ENCODE measurements at places on chromosomes 2 and 18.

- no peak for DNase-seq
These were observed 18.0 kb downstream of the RBM44 start for GRCh38 chr2:237816531-237816930.

DNA sequence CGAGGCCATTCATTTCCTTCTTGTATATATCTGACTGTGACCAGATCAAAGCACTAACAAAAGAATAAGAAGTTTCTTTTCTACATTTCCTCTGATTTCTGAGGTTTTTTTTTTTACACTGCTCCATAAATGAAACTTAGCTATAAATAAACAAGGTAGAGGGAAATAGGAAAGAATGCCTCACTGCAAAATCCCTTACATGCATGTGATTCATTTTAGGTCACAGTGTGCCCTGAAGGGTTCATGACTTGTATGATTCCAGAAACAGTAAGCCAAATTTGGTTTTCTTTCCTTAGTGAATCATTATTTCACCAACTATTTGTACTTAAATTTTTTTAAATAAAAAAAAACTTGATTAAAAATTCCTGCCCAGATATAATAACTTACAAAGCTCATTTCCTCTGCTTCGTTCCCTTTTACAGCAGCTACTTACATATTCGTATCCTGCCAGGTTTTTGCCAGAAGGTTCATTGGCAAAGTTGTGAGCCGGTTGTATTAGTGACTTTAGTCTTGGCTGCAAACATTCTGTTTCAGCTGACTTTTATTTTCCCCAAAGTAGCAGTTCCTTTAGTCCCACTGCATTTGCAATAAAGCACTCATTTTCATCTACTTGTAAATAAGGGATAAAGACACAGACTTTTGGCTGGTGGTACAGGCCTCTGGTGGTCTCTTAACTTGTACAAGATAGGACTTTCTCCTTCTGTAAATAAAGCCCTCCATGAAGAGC, 58.6 kb downstream of the LRP2 start:
- DNase-seq: no peak

GRCh38 chr2:37558623-37559022, 112.8 kb downstream of the CDC42EP3 start:
- DNase-seq: no peak

DNA sequence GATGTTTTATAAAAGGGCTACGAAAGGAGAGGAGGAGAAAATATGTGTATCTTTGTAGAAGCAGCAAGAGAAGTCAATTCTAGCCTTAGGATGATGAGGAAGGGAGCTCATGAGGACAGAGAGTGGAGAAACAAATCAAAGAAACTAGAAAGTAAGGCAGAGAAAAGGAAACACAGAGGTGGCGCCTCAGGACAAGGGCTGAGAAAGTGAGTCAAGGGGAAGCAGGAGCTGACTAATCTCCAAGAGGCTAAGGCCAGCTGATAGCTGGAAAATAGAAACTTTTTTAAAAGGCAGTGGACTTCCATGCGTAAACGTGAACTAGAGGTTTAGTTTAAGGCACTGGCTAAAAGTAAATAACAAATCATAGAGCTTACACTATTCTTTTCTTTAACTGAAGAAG, 173.3 kb downstream of the ANKRD44 start:
- DNase-seq: no peak

GRCh38 chr2:223930103-223930976, 14.8 kb downstream of the WDFY1 start:
- DNase-seq: no peak

DNA sequence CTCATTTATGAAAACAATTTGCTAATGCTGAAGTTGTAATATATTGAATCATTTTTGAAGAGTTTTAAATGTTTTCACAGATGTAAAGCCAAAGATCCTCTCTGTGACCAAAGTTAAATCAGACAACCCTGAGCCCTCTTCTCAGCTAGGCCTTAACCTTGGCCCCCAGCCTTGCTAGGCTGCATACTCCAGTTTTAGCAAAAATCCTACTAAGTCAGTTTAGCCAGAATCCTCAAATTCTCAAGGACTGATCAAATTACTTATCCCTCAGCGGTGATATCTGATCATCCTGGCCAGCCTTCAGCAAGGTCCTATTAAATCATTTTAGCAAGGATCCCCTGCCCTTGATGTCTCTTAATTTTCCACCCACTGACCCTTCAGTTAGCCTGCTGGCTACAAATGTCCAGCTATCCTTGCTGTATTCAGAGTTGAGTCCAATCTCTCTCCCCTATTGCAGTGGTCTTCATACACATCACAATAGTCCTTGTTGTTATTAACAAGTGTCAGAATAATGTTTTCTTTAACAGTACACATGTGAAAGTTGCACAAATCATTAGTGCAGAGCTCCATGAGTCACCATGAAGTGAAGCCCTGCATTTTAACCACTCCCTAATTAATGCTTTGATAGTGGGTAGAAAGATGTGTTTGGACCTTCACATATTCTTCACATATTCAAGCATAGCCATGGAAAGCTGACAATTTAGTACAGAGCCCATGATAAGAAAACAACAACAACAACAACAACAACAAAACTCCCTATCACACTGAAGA, 206.4 kb downstream of the NBAS start:
- no peak for DNase-seq

DNA sequence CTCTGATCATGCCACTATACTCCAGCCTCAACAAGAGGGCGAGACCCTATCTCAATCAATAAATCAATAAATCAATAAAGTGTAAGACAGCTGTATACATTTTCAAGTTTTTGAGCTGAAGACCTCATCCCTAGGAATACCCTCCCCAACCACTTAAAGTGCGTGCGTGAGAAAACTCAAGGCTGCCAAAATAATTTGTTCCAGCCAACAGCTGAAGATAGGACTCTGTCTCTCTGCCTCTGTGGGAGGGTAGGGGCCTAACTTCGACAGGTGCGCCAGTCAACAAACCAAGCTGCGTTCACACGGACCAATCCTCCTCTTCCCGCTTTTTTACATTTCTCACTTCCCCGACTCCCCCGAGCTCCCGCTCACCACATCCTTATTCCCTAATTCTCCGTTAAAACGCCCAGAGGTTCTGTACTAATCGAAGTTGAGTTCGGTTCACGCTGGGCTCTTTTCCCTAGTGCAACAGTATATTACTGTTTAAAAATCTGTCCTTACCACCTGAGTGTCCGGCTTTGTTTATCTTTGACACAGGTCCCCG, 618 bp downstream of the POLR2D start:
- no peak for DNase-seq

DNA sequence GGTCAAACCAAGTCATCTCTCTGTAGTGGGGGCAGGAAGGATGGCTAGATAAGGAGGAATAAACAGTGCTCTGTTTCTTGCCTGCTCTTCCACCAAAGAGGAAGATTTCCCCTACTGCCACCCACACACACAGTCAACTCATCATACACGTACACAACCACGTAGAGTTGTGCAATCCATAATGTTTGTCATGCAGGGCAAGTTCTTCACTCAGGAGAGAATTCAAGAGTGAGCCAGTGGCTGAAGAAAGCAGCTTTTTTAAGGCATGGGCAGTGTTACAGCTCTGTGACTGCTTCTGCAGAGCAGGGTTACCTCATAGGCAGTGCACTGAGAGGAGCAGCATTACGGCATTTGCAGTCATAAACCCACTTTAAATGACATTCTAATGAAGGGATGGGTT, 283.0 kb downstream of the RND3 start:
- no peak for DNase-seq

DNA sequence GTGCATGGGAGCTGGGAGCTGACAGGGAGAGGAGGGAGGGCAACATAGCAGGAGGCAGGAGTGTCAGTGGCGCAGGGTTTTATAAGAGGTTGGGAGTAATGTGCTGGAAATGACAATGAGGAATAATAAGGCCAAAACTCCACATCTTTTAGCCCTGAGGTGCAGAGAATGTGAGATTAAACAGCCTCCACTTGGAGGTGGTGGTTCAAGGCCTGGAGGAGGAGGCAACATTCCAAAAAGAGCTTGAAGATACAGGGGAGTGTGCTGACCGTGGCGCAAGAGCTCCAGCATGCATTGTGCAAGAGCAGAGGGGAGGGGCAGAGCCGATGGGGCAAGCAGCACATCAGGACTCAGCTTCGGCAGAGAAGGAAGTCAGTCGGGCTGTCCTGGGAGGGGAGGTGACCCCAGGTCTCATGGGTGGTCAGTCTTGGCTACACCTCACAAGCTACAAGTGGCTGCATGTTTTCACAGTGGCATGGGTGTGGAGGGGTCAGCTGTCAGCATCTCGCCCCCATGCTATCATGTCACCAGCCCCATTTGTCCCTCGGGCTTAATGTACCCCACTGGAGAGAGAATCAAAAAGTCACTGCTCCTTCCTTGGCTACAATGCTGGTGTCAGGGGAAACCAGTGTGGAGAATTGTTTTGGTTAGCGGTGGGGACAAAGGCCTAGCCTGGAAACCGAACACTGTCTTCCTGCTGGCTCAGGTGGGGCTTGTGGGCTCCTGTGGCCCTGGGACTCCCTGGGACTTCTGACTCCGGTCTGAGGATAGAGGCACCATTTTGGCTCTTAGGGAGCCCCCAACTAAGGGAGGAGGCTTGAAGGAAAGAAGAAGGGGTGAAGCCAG, 208.0 kb downstream of the ZFP36L2 start:
- DNase-seq: no peak

GRCh38 chr2:80303006-80303908, 1.3 kb downstream of the LRRTM1 start:
- no peak for DNase-seq

DNA sequence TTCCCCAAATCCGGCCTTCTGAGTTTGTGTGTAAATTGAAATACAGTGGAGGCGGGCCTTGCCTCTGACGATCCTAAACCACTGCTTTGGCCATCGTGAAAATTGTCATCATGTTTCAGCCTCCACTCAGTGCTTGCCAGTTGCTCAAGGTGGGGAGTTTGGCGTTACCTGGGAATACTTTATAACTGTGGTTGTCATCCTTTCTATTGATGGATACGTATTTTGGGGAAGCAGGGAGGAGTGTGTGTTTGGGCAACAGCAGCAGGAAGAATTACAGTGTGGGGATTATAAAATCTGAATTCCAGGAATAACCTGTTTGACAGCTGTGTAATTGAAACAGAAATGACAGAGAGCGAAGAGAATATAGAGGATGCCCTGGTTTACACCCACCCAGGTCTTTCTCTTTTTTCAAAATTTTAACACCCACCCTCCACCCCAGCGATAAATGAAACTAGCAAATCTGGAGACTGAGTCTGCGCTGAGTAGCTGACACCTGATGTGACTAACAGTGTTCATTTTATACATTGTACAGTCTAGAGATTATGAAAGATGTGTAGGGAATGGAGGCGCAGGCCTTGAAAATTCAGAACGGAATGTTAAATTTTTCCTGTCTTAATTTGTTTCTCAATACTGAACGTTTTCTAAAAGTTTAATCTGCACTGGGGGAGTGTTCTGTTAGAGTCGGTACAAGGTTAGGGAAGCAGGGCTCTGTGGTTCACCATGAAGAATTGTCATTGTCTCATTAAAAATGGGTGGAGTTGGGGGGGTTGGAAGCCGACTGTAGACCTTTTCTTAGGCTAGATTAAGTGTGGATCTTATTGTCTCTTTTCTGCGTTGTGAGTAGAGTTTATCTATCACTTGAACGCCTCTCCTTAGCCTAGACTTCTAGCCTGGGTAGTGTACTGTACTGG, 1.6 kb downstream of the MAP4K4 start:
- DNase-seq: no peak

DNA sequence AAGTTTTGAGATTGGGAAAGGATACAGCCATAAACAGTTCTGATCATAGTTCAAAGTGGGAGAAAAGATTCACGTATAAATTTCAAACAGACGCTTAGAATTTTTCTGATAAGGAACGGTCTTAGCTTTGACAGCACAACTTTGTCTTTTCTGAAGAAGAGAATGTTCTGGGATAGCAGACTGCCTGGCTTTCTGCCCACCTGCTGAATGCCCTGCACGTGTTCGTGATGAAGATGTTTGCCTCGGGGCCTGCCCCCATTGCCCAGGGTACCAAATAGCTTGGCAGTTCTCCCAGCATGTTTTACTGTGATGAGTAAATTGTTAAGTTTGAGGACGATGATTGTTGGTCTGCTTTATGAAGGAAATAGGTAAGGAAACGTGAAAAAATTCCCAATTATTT, 4.6 kb downstream of the MRPL33 start:
- DNase-seq: no peak

GRCh38 chr2:203694191-203694590, 12.2 kb upstream of the CD28 start:
- DNase-seq: no peak

DNA sequence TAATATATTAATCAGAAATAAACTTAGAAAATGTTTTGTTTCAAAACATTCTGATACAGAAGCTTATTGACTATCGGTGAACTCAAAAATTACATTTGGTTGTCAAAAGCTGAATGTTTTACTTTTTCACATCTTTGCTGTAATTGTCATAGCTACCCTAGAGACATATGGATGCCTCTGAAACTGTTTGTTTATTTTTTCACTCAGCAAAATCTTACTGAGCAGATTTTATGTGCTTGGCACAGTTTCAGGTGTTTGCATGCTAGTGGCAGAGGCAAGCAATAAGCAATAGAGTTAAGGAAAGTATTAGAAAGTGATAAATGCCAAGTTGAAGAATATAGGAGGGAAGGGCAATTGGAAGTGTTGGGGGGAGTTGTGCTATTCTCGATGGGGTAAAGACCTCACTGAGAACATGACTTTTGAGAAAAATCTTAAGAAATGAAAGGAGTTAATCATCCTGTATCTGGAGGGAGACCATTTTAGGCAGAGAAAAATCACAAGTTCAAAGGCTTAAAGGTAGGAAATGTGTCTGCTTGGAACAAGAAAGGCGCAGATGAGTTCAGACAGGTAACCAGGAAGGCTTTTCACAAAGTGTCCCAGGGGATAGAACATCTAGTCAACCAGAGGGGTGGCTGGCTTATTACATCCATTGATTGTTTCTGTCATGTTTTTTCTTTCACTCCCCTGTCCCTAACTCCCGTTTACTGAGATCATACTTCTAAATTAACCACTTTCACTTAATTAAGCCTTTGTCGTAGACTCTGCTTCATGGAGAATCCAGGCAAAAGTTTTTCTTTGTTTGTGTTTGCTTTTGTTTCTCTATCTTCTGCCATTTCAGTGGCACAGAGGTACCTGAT, 27.2 kb upstream of the COBLL1 start:
- no peak for DNase-seq

DNA sequence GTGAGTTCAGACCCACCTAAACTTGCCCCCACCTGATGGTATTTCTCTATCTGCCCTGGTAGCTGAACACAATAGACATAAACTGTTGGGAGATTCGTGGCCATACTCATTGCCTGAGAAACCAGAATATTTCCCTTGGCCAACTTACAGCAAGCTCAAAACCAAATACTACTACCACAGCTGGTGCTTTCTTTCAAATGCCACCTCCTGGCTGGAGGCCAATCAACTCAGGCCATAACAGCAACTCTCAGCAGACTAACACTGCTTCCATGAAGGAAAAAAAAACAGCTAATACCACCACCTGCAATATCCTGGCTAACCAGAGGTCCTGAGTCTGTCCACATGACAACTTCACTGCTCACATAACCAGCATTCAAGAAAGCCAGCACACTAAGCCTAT, 373.1 kb downstream of the CMPK2 start:
- no peak for DNase-seq

DNA sequence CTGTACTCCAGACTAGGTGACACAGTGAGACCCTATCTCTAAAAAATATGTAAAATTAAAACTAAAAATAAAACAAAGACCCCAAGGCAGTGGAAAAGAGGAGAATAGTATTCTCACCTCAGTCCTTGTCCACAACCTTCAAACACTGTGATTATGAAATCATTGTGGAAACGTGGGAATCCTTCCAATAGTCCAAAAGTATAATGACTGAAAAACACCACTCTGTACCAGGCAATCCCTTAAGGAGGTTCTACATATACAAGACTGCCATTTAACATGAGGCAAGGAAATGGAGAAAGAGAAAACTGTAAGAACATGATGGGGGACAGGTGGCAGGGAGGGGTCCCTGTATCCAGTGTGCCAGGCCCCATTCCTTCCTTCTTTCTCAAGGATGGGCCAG, 66.1 kb downstream of the ACVR1 start:
- no peak for DNase-seq

All from cortex of kidney (tissue), 1 donor.